Fibroblast of villous mesenchyme (primary cell): ENCODE measurements at places on chromosomes 3 and 15. TPM values are rescaled to one million over a fixed set of nuclear protein-coding genes. Genes with fewer than 3 reads are reported as not detected.

DNA sequence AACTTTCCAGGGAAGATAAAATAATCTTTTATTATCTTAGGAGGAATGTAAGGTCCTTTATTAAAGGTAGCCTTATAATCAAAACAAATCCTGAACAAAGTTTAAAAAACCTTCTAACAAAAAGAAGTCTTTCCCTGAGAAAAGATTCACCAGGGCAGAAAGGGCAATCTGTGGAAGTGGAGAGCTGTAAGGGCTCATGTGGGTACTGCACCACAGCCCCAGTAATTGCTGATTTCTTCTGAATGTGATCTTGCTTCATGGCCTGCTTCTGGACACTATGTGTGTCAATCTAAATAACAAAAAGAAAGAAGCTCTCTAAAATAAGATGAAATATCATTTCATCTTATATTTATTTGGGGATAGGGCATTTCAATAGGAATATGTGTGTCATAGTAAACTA lies 1501.6 kb downstream of the OTOL1 start:
- DNase-seq = no peak

DNA sequence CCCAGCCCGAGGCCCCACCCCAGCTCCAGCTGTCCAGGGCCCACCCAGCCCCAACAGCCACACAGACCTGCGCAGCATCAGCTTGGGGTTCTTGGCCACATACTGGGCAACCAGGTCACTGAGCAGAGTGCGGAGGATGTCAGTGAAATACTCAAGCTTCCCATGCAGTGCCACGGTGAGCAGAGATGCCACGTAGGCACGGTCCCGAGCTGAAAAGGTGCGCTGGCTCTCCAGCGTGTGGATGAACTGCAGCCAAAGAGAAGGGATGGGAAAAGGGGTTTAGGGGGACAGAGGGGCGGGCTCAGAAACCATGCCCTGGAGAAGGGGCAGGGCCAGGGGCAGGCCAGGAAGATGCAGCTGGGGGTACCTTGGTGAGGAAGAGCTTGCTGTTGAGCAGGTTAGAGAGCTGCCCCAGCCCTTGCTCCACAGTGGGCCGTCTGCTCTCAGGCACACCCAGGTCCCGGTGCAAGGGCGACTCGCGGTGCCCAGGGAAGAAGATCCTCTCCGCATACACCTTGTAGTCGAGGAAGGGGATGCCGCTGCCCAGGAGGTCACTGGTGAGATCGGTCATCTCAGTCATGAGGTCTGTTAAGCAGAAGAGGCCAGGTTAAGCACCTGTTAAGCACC lies 17.4 kb downstream of the PLXNB1 start:
- no peak for DNase-seq

- no peak for DNase-seq
Measured at GRCh38 chr3:79246875-79247724, 520.7 kb downstream of the ROBO1 start.

GRCh38 chr3:111351334-111351733 lies 190.7 kb upstream of the CD96 start:
- no peak for DNase-seq

GRCh38 chr3:35785234-35785888 lies 146.0 kb downstream of the ARPP21 start:
- DNase-seq = no peak

GRCh38 chr15:42064271-42064670 lies 30.1 kb downstream of the PLA2G4D start:
- no peak for DNase-seq

DNA sequence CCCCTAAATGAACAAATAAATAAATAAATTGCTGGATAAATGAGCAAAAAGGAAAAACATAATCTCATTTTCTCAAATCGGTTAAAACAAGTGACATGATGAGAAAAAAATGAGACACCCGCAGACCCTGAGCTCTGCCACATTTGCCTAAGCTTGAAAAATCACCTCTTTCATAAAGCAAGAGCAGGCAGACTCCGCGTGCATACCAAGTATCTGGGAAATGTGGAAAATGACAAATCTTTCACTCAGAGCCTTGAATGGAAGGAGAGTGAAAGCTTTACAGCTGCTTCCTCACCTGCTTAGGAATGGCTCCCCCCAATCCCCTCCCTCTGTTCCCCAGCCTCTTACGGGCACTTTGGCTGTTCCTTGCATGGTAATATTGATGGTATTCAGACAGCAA lies 355.5 kb upstream of the SUCLG2 start:
- no peak for DNase-seq

DNA sequence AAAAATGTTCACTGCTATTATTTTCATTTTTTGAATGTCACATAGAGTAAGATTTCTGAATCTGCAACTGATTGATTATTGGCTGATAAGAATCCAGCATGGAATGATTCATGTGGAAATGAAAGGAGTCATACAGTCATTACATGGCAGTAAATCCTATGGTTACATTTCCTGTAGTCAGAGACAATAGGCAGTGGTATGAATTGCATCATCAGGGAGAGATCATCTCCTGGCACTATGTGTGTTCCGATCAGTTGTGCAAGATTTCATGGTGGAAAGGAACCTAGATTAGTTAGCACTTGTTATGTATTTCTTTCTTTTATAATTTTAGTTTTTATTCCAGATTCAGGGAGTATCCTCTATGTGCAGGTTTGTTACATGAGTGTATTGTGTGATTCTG lies 38.8 kb downstream of the SLC12A1 start:
- DNase-seq = peak; percentile 3

DNA sequence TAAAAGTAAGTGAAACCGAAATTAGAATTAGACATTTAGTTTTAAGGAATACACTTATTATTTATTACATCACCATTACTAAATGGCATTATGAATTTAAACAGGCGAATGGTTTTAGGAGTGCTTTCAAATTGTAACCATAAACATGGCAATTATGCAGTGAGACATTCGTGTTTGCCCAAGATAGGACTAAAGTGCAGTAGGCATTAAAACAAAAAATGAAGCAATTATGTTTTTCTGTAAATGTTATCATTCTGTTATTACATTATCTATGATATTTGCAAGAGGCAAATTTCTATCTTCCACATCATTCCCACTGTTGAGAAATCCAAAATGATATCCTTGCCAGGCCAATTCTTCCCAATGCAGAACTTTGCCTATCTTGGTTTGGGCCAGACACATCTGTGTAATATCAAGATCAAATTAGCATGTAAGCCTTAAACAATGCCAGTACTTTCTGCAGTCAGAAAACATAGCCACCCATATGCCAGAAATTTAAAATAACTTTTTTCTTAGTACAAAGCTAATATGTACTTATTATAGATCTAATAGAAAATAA lies 156.9 kb downstream of the ATP8B4 start:
- peak; percentile 74 for DNase-seq

- DNase-seq = no peak
Measured at GRCh38 chr3:101615525-101615924, 41.5 kb downstream of the PCNP start.

GRCh38 chr3:175580318-175580717 lies 721.2 kb downstream of the NAALADL2 start:
- no peak for DNase-seq

GRCh38 chr15:41284427-41285177 lies 47.8 kb downstream of the OIP5 start:
- peak; percentile 58 for DNase-seq

GRCh38 chr3:79378064-79378463 lies 389.7 kb downstream of the ROBO1 start:
- no peak for DNase-seq

DNA sequence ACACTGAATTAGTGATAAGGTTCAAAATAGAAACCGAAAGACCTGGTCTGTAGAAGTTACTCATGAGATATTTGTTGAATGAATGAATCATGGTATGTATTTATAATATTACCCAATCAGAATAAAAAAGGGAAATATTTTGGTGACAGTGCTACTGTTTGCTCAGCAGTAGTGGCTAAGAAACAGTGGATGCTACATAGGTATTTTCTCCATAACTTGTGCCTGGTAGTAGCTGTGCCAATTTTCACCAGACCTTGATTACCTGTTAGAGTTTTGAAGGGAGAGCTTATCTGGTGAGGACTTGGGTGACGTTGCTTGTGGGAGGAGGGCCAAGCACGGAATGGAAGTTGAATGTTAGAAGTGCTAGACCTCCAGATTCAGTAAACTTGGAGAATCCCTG lies 14.3 kb downstream of the LIMD1 start:
- peak; percentile 56 for DNase-seq

- DNase-seq = no peak
Measured at GRCh38 chr15:46856839-46857502, 860.3 kb upstream of the SEMA6D start.

- DNase-seq = no peak
Measured at GRCh38 chr3:33260104-33260503, 17.1 kb upstream of the FBXL2 start.

DNA sequence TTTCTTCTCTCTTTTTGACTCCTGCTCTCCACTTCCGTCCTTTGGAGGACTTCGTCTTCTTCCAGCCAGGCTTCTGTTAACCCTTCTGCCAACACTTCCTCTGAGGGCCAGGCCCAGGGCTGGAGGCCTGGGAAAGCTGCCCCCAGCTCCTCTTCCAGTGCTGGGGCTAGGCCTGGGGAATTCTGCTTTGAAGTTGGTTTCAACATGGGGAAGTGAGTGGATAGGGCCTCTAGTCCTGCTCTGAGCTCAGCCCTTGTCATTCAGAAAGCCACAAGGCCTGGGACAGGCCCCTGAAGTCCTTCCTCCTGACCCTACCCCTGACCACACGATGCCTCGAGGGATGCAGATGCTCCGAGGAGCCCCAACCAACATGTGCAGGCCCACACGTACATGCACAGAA lies 53.9 kb upstream of the HERC1 start:
- no peak for DNase-seq

DNA sequence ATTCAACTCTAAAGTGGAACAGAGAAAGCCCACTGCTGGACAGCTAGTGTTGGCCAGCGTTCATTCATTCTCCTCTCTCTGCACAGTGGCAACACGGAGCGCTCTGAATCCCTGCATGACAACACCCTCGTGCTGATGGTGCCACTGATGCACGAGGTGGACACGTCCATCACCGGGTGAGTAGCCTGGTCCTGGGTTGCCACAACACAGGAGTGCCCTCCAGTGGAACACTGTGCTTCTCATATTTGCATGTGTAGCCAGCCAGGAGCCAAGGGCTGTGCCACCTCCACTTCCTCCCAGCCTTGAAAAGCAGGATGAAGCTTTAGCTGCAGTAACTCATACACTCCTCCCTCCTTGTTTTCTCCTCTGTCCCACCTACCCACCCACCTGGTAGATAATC lies 120.0 kb upstream of the CTDSPL start:
- DNase-seq = peak; percentile 6

DNA sequence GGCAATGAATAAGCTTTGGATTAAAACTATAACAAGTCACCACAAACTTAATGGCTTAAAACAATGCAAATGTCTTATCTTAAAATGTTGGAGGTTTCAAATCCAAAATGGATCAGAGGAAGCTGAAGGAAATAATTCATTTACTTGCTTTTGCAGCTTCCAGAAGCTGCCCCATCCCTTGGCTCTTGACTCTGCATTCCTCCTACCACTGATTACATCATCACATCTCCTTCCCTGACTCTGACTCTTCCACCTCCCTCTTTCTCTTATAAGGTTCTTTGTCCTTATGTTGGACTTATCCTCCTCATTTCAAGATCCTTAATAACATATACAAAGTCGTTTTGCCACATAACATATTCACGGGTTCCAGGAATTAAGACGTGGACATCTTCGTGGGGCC lies 982.8 kb upstream of the ROBO1 start:
- no peak for DNase-seq

- DNase-seq = no peak
Measured at GRCh38 chr15:91113030-91113429, 13.0 kb downstream of the SV2B start.

DNA sequence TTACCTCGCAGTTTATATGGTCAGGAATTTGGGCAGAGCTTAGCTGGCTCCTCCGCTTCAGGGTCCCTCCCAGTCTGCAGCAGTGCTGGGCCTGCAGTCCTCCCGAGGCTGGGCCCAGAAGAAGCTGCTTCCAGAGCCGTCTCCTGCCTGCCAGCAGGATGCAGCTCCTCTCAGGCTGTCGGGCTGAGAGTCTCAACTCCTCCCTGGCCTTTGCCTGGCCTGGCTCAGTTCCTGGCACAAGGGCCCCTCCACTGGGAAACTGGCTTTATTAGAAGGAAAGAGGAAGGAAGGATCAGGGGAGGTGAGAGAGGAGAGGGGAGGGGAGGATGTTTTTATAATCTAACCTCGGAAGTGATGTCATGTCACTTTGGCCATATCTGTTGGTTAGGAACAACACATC lies 72.8 kb downstream of the GABRG3 start:
- no peak for DNase-seq

DNA sequence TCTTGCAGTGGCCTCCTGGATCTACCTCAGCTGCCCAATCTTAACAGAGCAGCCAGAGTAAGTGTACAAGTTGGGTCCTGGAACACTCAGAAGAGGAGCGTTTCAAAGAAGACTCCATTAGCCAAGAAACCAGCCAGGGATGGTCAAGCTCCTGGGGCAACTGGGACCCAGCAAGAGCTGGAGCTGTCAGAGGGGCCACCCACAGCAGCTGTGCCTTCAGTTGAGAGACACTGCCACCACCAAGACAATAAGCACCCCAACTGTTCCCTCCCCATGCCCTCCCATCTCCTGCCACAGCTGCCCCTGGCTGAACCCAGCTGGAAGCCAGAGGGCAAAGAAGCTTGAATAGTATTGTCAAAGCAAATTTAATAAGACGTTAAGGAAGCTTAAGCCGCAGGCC lies 110.6 kb upstream of the TLE3 start:
- no peak for DNase-seq

- DNase-seq = no peak
Measured at GRCh38 chr15:91124132-91124531, 24.1 kb downstream of the SV2B start.

GRCh38 chr3:112632596-112632995 lies 8.3 kb downstream of the CCDC80 start:
- DNase-seq = no peak

DNA sequence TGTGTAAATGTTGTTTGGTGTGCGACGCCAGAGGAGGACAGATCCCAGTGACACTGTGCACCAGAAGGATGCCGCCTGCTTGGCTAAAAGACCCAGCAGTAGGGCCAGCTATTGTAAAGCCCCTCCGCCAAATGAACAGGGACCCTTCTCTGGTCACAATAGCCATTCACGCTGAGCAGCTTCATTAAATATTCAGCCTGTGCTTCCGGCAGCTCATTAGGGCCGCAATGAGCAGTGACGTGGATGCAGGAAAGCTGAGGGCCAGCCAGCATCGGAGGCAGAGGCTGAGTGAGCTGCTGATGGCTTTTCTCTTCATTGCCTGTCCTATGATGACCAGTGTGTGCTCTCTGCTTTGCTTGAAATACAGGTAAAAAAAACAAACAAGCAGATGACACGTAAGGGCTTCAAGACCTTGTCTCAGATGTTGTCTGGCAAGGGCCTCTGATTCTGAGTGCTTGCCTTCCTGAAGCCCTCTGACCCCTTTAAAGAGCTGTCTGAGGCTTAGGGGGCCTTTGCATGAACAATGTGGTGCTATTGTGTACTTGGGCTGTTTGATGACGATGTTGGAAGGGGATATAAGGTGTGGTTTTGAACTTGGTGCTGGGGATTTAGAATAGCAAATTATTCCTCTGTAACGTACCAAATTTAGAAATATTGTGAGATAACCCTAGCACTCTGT lies 130.4 kb downstream of the FEZF2 start:
- DNase-seq = no peak

- DNase-seq = peak; percentile 3
Measured at GRCh38 chr3:27216955-27217552, 152.1 kb downstream of the NEK10 start.

CTNNB1 gene
- 759 and 921 TPM in 2 replicates for total RNA-seq

CHRM5 gene
- under 0.01 TPM in 2 replicates for total RNA-seq

FBLN2 gene
- 30.2 and 50.6 TPM in 2 replicates for total RNA-seq

SELENOT gene
- 112 and 186 TPM in 2 replicates for total RNA-seq

LTF gene
- total RNA-seq = under 0.01 TPM in 1 of 2 replicates, not detected in the other

PATL2 gene
- 0.86 and 0.97 TPM in 2 replicates for total RNA-seq

IMPG2 gene
- 0.32 and 0.43 TPM in 2 replicates for total RNA-seq

AHSG gene
- not detected in 2 replicates for total RNA-seq

STRIT1 gene
- not detected in 2 replicates for total RNA-seq

GP9 gene
- total RNA-seq = not detected in 2 replicates

CACNA2D2 gene
- not detected in 2 replicates for total RNA-seq
